Activated naive CD4-positive, alpha-beta T cell treated with anti-CD3 and anti-CD28 coated beads, Interleukin-2, amount 50 U/mL, for 72 hours (primary cell): ENCODE measurements at places on chromosomes 2 and 18. TPM values are rescaled to one million over a fixed set of nuclear protein-coding genes. Genes with fewer than 3 reads are reported as not detected.

ALPG gene
- total RNA-seq = not detected

RPRD1A gene
- 32.6 TPM for total RNA-seq

KCNK3 gene
- total RNA-seq = not detected

APOB gene
- total RNA-seq = not detected

CTDP1 gene
- 81.4 TPM for total RNA-seq

MROH2A gene
- total RNA-seq = not detected

GALNT14 gene
- total RNA-seq = 0.59 TPM

ZNF521 gene
- not detected for total RNA-seq

CKAP2L gene
- total RNA-seq = 22.5 TPM

AGPS gene
- 46.5 TPM for total RNA-seq

DNA sequence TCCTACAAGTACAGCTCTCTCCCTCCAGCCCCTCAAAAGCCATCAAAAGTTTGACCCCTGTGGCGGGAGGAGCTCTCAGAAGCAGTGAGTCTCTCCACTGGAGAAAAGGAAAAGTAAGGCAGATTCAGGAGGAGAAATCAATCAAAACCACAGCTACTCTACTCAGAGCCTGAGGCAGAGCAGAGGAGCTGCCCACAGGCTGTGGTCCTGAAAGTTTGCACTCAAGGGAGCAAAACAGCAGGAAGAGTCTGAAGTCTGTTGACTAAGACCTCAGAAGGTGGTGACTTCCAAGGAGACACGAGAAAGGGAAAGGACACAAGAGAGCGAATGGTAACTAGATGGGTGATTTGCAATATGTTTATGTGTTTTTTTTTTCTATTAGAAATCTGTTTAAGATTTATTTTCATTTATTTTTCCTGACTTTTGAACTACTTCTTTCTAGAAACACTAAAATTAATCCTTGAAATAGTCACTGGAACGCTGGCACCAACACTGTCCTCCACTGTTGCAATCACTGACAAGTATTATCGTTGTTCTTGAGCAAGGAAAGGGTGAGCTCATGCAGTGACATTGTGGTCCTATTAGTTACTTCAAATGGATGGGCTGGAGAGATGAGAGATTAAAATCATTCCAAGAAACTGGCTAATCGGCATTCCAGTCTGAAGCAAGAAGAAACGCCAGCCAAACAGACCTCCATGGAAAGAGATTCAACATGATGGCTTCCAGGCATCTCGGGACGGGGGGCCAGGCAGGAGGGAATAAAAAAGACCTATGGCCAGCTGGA, 35.8 kb downstream of the PID1 start:
- no peak for DNase-seq

DNA sequence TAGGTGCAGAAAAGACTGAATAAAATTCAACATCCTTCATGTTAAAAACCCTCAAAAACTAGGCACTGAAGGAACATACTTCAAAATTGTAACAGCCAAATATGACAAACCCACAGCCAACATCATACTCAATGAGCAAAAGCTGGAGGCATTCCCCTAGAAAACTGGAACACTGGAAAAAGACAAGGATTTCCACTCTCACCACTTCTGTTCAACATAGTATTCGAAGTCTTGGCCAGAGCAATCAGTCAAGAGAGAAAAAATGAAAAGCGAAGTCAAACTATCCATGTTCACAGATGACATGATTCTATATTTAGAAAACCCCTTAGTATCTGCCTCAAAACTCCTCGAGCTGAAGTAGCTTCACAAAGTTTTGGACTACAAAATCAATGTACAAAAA, 282.3 kb downstream of the PID1 start:
- DNase-seq = no peak

- DNase-seq = no peak
Measured at GRCh38 chr2:109554758-109555157, 59.0 kb downstream of the SEPTIN10 start.

DNA sequence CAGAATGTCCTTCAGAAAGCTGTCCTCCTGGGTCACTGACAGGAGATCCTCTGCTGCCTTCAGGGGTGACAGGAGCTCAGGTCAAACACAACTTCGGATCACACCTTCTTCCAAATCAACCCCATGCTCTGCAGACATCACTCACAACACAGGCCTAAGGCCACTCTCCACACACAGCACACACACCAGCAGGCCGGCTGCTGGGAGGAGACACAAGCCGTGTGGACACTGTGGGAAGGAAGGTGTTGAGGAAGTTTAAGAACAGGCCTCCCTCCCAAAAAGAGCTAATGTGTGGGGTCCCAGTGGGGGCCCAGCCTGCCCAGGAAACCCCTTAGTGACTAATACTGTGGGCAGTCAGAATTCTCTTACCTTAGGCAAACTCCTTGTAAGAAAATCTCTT, 290.3 kb upstream of the ID2 start:
- no peak for DNase-seq

GRCh38 chr2:38115216-38116032, 39.5 kb upstream of the CYP1B1 start:
- no peak for DNase-seq

DNA sequence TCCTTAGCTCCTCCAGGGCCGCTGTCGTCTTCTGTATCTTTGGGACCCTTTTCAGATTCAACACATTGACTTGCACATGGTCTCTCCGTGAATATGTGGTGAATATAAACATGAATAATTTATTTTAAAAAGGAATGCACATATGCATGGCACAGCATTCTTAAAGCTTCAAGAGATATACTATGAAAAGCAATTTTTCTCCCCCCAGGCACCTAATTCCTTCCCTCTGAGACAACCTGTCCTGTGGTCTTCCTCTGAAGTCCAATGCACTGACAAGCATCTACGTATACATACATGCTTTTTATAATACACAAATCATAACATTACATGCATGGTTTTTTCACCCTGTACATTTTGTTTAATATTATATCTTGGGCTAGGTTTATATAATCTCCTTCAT, 285.1 kb downstream of the MYT1L start:
- no peak for DNase-seq

DNA sequence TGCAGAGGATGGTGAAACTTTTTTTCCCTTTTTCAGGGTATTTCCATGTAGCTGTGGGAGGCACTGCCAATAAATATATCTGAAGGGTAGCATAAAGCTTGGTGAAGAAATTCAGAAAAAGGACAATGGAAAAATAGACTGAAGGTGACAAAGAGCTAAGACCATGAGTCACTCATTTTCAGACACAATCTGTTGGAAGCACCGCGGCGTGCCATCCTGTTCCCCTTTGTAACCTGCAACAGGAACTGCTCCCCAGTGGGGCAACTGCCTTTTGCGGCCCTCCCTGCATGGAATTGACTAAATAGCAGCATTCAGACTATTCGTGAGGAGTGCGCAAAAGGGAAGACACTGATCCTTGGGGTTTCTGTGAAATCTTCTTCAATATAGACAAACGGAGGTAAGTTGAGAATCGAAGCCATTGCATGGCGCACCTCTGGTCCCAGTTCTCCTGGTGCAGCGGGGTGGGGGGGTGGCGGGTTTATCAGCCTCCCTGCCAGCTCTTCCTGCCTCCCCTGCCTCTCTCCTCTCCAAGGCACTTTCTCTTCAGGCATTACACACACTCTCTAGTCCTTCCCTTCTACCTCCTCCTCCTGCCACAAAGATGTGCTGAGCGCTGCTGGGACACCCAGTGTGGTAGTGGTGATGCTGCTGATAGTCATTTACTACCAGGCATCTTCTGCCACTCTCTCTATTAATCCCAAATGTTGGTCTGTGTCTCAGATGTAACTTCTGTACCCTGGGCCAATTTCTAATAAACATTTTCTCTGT, 126.2 kb upstream of the TMEM200C start:
- DNase-seq = no peak

GRCh38 chr2:86393521-86394491, 47.4 kb upstream of the KDM3A start:
- DNase-seq = no peak

DNA sequence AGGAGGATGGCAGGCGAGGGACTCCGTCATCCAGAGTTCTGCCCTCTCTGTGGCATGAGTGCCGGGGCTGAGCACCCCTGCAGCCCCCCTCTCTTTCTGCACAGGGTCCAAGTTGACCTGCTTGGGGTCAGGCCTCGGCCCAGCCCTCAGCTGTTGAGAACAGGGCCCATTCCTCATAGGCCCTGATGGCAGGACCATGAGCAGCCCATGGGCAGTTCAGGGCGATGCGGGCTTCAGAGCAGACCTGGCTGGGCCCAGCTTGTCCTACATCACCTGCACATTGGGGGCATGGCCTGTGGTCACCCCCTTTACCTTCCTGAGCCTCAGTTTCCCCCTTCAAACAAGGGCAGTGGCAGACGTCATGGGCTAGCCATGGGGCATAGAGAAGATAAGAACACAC, 238.1 kb downstream of the SEPTIN10 start:
- peak; percentile 43 for DNase-seq

- no peak for DNase-seq
Measured at GRCh38 chr2:195711478-195711877, 54.5 kb downstream of the SLC39A10 start.

GRCh38 chr18:49646873-49647272, 85.0 kb downstream of the LIPG start:
- DNase-seq = no peak

GRCh38 chr2:197115325-197115724, 188.8 kb upstream of the PGAP1 start:
- no peak for DNase-seq

GRCh38 chr18:62898359-62898758, 183.0 kb downstream of the PHLPP1 start:
- DNase-seq = no peak

- no peak for DNase-seq
Measured at GRCh38 chr2:31415421-31415820, 879 bp upstream of the XDH start.

DNA sequence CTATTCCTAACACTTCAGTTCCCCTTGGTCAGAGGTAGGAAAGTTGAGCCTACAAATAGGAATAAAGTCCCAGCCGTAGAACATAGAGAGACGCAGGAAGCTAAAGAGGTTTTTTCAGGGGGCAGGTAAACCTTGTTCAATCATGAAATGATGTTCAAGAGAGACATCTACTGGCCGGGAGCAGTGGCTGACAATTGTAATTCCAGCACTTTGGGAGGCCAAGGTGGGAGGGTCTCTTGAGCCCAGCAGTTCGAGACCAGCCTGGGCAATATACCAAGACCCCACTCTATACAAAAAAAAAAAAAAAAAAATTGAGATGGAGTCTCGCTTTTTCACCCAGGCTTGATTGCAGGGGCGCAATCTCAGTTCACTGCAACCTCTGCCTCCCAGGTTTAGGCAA, 66.7 kb upstream of the DNAJC10 start:
- no peak for DNase-seq

GRCh38 chr18:46727177-46727576, 29.7 kb downstream of the ST8SIA5 start:
- DNase-seq = no peak

GRCh38 chr2:59232394-59233165, 991.5 kb upstream of the FANCL start:
- no peak for DNase-seq

DNA sequence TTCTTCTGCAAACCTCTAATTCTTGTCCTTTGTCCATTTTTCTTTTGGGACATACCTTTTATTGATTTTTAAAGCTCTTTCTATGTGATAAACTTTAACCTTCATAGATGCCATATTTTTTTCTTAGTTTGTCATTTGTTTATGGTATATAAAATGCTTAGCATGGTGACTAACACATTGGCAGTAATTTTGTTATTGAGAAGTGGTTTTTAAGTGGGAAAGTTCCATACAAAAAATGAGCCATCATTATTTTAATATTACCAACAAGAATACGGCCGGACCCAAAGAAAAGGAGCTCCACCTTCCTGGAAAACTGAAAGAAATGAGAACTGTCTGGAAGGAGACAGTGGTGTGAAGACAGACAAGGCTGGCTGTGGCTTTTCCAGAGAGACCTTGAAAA, 270.1 kb upstream of the SIX2 start:
- DNase-seq = no peak

- no peak for DNase-seq
Measured at GRCh38 chr2:79835911-79836310, 323.1 kb downstream of the CTNNA2 start.

DNA sequence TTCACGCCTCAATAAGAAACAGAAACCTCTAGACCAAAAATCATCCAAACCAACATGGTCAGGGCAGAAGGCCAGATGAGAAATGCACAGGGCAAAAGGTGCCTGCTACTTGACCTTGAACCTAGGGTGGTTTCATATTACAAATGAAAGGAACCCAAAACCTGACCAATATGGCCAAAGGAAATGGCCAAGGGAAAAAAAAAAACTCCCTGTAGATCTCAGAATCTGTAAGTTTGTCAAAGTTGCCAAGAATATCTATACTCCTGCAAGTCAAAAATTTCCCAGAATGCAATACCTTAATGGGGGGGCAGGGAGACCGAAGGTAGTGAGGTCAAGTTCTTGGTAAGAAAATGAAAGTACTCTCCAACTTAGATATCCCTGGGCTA, 47.2 kb downstream of the HIBCH start:
- DNase-seq = no peak

GRCh38 chr2:53861824-53862223, 2.1 kb upstream of the GPR75 start:
- no peak for DNase-seq

GRCh38 chr2:19409046-19409445, 50.6 kb upstream of the OSR1 start:
- no peak for DNase-seq
